Thoracic aorta (tissue), 2 donors: ENCODE measurements at places on chromosomes 1 and 21.

DNA sequence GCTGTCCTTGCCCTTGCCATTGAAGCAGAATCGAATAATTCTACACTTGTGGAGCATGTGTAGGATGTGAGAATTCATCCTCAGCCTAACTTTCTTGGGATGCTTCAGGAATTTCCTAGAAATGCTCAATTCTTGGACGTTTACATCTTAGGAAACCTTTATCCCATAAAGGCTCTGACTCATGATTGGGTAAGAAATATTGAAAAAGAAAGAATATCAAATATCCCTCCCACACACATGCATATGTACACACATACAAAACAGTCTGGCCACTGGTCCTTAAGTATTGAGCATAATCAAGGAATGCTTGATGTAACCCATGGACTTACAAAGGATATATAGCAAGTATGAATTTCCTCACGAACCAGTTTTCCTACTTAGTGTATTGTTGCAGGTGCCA lies 83.9 kb upstream of the IPO9 start:
- DNase-seq: no peak

- no peak for DNase-seq
Observed at GRCh38 chr1:162406811-162407210, 5.1 kb downstream of the SH2D1B start.

- DNase-seq: no peak
Observed at GRCh38 chr1:67338642-67339041, 31.0 kb downstream of the IL12RB2 start.

DNA sequence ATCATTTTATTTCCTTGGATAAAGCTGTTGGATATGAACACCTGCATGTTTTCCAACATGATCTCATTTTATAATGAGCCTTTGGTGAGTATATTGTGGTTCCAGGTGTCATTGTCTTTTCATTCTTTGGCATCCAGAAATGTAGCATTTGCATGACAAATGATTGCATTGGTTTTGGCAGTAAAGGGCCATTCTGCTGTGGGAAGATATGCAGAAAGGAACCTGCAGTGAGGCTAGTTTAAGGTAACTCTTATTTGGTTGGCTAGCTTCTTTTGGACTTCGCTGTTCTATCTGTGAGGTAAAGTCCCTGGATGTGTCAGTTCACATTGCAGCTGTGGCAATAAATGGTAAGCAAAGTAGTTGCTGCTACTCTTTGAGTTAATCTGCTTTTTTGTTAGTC lies 343.0 kb downstream of the AMY1C start:
- no peak for DNase-seq

GRCh38 chr1:177830531-177831135 lies 139.2 kb downstream of the SEC16B start:
- no peak for DNase-seq
